ENCODE measurements at places on chromosomes 3 and 15.

- DNase-seq, result no peak
These were observed 4.6 kb downstream of the THPO start for GRCh38 chr3:184373422-184373821.

DNA sequence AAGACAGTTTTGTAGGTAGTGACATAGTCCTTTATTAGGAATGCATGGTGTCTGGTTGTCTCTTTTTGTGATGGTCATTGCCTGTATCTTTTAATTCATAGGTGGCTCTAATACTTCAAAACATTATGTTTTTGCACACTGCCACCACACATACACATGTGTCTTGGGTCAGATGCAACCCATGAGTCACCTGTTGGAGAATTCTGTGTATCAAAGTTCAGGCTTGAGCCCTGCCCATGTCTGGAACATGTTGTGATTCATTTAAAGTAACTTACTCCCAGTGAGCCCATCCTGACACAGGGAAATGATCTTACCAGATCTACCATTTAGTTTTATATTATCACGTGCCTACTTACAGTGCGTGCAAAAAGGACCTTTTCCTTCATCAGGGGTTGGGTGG lies 142.7 kb downstream of the GHSR start:
- DNase-seq, result no peak

GRCh38 chr15:74750751-74751150 lies 2.1 kb downstream of the CYP1A2 start:
- no peak for DNase-seq

DNA sequence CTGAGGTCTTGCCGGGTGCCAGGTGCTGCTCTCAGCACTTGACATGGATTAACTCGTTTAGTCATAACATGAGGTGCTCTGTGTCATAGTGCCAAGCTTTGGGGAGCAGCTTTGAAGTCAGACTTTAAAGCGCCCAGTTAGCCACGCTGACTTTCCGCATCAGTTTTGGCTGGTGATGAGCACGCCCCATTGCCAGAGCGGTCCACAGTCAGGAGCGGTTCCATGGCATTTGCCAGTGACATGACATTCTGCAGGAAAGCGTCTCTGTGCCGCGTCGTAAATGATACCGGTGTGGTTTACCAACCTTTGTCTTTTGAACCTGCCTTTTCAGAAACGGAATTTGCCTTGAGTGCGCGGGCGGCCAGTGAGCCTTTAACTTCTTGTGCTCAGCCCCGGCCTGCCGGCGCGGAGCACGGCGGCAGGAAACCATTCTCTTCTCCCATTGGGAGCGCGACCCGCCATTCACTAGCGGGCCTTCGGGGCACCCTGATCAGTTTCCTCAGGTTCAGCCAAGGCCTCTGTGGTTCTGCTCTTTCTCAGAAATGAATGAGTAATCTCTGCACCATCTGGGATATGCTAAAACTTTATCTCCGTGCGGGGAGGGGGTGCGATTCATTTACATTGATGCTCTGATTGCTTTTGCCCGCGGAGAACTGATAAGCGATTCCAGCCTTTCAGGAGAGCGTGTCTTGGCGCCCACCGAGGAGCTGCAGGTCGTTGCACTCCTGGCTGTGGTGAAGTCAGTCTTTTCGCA lies 1.7 kb upstream of the SLC2A2 start:
- peak; percentile 60 for DNase-seq

GRCh38 chr3:12901623-12902045 lies 60.3 kb upstream of the RPL32 start:
- DNase-seq, result no peak

GRCh38 chr15:82301296-82302016 lies 38.8 kb downstream of the SAXO2 start:
- no peak for DNase-seq

- no peak for DNase-seq
These were observed 13.8 kb downstream of the RNF168 start for GRCh38 chr3:196489747-196490146.

GRCh38 chr3:104952146-104952972 lies 414.4 kb upstream of the ALCAM start:
- no peak for DNase-seq

DNA sequence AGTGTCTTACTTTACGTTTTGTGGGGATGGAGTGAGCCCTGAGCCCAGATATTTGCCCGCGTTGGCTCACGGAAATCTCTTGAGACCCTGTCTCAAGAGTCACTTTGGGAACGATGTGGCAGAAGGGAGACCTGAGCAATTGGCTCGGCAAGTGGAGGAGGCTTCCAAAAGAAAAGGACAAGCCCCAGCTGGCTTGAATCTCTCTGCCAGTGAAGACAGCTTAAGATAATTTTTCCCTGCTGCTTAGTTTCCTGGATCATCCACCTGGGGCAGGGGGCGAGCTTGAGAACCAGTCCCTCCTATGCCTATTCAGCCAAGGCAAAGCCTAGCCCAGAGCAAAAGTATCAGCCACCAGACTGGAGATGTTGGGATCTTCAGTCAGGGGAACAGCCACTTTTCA lies 708 bp downstream of the SEC22A start:
- DNase-seq, result peak; percentile 17

GRCh38 chr15:81052046-81052445 lies 51.3 kb downstream of the TLNRD1 start:
- DNase-seq, result no peak

GRCh38 chr3:128518587-128519490 lies 25.8 kb upstream of the GATA2 start:
- peak; percentile 61 for DNase-seq

DNA sequence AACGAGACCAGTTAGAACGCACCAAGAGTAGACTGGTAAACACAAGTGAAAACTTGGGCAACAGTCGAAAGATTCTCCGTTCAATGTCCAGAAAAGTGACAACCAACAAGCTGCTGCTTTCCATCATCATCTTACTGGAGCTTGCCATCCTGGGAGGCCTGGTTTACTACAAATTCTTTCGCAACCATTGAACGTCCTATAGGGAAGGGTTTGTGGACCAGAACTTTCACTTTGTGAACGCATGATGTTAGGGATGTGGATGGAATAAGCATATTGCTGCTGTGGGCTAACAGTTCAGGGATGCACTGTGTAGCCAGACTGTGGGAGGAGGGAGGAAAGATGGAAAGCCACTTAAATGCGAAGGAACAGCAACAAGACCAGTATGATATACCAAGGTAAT lies 34.9 kb upstream of the TBC1D23 start:
- DNase-seq, result no peak

GRCh38 chr3:37183375-37183831 lies 9.0 kb upstream of the LRRFIP2 start:
- DNase-seq, result no peak

GRCh38 chr15:22942306-22942855 lies 37.8 kb downstream of the CYFIP1 start:
- no peak for DNase-seq

DNA sequence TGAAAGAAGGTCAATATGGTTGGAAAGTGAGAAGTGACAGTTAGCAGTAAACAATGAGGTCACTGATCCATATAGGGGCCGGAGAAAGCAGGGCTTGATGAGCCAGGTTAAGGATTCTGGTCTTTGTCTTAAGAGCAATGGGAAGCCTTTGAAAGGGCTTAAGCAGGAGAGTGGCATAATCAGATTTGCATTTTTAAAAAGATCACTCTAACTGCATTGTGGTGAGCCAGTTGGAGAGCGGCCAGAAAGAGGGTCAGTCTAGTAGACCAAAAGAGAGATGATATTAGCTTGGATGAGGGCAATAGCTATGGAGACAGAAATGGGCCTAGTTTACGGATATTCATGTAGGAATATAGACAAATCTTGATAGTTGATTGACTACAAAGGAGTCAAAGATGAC lies 46.6 kb downstream of the CPNE4 start:
- DNase-seq, result peak; percentile 29

DNA sequence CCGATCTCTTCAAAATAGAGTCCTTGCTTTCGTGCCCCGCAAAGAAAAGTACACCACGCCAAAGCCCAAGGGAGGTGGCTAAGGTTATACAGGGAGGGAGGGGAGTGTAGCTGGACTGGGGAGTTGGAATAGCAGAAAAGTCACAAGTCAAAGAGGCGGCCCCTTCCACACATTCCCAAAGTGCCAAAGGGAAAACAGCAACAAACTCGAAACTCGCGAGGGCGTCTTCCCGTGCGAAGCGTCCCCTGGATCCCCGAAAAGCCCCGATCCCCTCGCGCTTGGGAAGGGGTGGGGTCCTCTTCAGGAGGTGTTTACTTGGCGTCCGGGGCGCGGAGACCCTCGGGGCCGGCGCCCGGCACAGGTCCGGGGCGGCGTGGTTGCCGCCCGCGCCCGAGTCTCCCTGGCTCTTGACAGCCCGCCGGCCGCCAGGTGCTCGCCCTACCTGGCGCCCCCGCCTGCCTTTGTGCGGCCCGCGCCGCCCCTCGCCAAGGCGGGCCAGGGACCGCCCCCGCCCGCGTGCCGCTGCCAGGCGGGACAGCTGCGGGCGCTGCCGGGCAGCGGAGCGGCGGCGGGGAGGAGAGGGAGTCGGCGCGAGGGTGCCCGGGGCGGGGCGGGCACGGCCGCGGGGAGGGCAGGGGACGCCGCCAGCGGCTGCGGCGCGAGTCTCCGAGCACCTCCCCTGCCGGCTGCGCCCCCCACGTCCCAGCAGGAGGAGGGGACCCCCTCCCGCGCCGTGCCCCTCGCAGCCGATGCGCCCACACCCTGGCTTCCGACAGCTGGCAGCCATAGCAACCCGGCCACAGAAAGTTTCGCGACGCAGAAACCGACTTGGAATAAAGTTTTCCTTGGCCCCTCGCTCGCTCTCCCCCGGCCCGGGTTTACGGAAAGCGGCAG lies 966 bp downstream of the MYO1E start:
- no peak for DNase-seq

DNA sequence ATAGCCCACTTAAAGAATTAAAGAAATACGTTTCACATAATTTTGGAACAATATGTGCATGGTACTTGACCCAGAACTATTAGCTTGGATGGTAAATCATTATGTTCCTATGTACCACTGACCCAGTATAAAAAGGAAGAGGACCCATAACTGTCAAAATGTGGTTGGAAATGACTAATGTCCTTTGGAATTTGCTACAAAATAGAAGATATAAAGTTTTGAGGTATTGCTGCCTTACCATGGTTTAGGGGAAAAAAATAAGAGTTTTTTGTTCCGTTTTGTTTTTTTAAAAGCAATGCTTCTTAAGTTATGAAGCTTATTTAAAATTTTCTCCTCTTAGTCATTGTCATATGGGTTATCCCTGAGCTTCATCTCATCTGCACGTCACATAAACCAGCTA lies 15.8 kb upstream of the TFDP2 start:
- no peak for DNase-seq

DNA sequence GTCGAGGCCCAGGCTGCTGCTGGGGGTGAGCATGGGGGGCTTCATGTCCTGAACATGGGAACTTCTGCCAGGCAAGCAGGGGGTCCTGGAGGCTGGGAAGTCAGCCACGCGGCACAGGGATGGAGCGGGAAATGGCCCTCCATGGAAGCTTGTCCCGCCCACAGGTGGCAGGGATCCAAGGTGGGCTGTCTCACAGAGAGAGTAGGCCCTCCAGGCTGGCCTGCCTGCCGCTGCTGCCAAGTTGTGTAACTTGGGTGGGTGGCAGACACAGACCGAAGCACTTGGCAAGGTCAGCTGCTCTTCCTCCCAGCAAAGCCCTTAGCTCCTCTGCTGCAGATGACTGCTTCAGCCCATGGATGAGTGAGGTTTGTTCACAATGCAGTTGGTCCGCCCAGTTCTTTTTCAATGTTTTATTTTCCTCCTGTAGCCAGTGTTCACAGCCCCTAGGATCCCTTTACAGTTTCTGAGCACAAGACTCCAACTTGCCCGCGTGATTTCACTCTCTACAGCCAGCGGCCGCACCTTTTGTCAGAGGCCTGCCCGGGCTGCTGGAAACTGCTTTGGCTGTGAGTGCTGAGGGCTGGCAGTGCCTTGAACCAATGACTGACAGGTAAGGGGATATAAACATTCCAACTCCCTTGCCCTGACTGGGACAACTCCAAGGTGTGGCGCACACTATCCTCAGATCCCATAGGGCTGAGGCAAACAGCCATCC lies 26.7 kb downstream of the HCN4 start:
- DNase-seq, result no peak

GRCh38 chr3:194384156-194384555 lies 14.6 kb upstream of the LRRC15 start:
- no peak for DNase-seq

DNA sequence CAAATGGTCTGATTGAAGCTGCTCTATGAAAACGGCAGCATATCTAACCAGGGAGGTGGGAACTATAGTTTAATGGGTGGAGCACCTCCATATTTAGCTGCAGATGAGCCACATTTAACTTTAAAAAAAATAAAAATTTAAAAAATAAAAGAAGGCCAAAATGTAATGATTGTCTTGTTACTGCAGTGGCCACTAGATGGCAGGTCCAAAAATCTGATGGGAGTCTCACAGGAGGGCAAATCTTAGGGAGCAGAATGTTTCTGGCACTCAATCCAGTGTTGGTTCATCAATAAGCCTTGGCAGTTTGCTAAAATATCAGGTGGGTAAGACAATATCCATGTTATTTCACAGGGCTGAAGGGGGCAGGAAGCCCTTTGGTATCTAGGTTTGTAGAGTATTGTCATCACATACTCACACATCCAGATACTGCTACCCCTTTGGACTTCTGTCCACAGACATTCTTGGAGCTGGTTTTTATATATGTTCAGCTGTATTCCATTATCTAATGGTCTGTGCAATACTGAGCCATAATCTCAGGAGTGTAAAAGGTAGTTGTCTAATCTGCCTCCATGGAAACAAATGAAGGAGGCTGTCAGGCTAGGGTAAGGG lies 233.3 kb downstream of the TIGIT start:
- DNase-seq, result no peak

GRCh38 chr15:82572986-82573385 lies 32.7 kb upstream of the RPS17 start:
- no peak for DNase-seq

- no peak for DNase-seq
These were observed 388.3 kb downstream of the MFSD1 start for GRCh38 chr3:159189994-159190669.

DNA sequence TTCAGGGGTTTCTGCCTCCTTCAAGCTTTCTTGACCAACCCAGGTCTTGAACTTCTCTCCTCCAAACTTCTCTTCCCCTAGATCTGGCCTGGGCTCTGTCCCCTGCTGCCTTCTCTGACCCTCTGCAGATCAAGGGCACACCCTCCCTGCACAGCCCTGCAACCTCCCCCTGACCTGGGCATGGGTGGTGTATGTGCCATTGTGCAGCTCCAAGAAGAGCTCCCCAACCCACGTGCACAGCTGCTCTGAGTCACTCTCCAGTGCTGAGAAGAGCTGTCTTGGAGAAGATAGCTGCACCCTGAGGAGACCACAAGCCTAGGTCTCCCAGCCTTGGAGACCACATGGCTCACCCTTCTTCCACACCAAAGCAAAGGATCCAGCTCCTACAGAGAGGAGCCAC lies 8.0 kb downstream of the MAN2C1 start:
- no peak for DNase-seq

GRCh38 chr15:63509955-63510940 lies 5.9 kb downstream of the USP3 start:
- DNase-seq, result no peak
